Stimulated activated CD4-positive, alpha-beta T cell treated with anti-CD3 and anti-CD28 coated beads, Interleukin-4, amount 100 ng/mL, for 4 hours (primary cell): ENCODE measurements at places on chromosomes 4 and X.

DNA sequence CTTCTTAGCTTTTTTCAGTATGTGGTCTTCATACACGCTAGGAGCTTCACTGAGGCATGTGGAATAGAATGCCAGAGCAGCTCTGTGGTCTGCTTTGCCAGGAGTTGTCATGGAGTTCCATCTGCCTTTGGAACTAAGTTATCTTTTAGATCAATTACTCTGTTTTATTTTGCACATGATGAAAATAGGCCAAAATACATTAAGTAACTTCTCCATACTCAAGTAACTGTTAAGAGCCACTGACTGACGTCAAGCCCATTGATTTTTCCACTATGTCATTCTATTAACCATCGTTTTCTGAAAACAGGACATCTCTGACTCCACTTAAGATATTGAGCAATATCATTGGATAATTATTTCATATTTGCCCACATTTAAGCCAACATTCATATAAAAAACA, 415.1 kb upstream of the MAD2L1 start:
- no peak for DNase-seq

DNA sequence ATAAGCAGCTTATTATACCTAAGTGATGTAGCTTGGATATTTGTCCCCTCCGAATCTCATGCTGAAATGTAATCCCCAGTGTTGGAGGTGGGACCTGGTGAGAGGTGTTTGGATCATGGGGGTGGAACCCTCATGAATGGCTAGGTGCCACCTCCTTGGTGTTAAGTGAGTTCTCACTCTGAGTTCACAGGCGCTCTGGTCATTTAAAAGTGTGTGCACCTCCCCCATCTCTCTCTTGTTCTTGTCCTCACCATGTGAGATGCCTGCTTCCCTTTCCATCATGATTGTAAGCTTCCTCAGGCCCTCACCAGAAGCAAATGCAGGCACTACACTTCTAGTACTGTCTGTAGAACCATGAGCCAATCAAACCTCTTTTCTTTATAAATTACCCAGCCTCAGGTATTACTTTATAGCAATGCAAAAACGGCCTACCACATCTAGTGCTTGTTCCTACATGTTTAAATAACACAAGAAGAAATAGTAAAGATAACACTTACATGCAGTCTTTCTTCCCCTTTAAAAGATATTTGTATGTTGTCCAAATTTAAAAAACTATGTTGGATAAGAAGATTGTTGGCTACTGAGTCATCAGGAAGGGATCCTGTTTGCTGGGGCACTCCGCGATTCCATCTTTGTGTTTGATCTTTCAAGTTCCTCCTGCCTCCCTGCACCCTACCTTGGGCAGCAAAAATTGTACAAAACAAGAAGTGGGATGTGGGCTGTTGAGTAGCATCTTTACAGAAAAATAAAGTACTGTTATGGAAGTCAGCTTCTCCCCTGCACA, 29.7 kb downstream of the PPP1R2C start:
- DNase-seq: no peak

DNA sequence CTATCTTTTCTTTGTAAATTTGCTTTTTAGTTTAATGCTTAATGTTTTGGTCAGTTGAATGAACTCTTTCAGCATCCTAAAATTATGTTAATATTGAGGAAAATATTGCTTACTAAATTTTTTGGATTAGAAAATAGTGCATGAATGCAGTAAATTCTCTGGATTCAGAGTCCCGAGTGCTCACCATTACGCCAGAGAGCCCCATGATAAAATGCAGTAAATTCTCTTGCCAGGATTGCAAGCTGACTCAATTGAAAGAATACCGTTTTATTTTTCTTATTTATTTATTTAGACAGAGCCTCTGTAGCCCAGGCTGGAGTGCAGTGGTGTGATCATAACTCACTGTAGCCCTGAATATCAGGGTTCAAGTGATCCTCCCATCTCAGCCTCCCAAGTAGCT, 60.9 kb upstream of the ENPEP start:
- no peak for DNase-seq

DNA sequence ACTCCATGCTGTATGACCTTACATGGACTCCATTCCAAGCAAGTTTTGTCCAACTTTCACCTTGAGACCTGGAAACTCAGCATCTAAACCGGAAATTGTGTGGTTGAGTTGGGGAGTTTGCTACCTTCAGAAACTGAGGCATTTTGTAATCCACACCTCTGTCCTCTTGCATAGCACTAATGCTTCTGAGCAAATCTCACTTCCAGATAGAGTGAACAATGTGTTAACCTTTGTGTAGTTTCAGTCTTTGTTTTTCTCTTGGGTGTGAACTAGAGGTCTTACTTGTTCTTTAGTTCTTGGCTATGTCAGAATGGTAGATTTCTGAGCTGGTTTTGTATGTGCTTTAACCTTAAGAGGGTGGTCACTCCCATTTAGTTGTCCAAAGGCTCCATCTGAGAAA, 48.1 kb upstream of the TCEAL2 start:
- no peak for DNase-seq

DNA sequence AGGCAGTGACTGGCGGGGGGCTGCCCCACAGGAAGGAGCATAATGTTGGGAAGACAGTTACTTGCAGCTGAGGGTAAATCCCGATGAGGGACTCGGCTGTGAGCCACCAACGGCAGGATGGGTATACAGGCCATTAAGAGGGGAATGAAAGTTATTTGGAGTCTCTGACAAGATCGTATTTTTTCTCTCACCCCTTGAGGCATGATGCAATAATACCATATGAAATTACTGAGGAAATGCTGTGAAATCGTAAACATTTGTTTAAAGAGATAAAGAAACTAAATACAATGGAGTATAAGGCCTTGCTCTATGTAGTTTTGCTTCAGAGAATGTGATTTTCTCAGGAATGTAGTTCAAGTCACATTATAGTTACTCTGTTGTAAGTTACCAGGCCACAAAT, 12.7 kb downstream of the IL1RAPL1 start:
- DNase-seq: no peak

DNA sequence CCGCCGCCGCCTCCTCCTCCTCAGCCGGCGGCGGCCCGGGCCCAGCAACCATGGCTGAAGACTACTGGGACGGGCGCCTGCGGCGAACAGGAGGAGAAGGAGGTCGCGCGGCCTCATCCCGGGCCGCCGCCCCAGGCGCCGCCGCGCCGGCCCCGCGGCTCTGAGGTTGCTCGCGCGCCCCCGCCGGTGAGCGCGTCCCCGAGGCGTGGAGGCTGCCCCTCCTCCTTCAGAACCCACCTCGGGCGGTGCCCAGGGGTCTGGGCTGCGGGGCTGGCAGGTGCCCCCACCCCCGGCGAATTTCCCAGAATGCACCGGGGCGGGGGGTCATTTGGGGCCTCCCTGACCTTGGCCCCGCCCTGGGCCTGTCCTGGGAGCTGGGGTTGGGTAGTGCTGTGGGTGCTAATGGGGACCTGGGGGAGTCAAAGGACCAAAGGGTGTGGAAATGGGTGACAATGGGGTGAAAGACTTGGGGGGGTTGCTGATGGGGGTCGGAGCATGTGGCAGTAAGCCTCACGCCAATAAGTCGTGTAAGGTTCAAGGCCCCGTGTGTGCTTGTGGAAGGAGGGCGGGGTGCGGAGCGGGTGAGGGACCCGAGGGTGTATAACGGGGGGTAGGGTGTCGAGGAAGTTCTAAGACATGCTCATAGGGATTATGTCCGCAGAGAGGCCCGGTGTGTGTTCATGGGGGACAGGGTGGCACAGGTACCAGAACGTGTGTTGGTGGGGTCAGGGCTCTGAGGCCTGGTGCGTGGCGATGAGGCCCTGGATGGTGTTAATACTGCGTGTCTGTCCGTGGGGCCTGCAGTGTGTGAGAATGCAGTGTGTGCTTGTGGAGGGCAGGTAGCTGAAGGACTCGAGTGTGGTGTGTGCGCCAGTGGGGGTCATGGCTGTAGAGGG, 687 bp downstream of the CDK16 start:
- peak; percentile 23 for DNase-seq

DNA sequence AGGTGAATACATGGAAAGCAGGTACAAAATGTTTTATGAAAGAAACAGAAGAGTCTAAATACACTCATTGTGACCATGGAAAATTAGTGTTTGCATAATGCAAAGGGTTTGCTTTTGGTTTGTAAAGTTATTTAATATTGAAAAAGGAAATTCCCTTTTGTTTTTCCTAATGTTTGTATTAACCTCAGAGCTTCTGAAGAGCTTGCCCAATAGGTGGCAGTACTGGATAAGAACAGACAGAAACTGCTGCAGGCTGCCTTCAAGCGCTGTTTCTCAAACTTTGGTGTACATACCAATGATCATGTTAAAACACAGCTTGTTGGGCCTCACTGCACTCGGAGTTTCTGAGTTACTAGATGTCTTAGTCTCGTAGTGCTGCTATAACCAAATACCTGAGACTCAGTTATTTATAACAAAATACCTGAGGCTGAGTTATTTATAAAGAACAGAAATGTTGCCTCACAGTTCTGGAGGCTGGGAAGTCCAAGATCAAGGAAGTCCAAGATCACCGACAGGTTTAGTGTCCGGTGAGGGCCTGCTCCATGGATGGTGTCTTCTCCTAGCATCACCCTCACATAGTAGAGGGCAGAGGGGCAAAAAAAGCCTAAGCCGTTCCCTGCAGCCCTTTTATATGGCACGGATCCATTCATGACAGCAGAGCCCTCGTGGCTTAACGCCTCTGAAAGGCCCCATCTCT, 54.2 kb downstream of the SUPT20HL2 start:
- peak; percentile 1 for DNase-seq

DNA sequence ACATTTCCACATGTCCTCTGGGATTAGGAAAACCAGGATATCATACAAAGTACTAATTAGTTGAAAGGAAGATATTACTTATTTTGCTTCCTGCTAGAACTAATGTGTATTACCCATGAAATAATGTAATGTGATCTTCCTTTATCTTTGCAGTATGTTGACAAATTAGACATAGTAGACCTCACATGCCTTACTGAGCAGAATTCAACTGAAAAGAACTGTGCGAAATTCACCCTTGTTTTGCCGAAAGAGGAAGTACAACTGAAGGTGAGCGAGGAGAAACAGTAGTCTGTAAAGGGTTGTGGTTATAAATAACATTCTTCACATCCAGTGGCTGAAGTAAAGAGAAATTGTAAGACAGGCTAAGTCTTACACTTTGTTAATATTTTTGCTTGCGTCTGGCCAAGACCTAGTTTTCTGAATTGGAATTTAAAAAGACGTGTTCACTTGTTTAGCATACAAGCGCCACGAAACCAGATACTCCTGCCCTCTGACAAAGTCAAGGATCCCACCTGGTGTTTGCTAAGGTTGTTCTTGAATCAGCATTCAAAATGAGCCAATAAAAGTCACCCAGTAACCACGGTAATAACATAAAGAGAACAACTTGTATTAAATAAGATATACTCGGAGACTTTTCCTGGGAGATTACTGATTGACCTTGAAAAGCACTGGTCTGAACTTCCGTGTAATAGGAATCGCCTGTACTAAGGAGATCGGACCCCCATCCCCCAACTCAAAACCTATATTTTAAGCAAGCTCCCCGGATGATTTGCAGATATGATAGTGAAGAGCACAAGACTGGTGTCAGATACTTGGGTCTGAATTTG, 16.9 kb downstream of the STAP1 start:
- no peak for DNase-seq

DNA sequence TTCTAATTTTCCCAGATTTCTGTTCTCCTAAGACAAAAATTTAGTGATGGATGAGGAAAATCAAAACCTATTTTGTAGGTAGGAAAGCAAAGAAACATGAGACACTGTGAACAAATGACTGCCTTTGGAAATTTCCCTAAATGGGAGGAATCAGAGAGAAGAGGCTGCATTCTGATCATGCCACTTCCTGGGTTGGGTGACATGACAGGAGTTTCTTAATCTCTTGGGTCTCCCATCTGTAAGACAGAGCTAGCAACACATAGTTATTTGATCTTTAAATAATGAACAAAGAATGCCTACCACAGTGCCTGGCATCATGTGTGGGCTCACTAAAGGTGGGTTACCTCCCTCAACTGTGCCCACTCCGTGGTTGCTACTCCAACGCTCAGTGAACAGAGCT, 57.1 kb downstream of the CCDC149 start:
- no peak for DNase-seq

DNA sequence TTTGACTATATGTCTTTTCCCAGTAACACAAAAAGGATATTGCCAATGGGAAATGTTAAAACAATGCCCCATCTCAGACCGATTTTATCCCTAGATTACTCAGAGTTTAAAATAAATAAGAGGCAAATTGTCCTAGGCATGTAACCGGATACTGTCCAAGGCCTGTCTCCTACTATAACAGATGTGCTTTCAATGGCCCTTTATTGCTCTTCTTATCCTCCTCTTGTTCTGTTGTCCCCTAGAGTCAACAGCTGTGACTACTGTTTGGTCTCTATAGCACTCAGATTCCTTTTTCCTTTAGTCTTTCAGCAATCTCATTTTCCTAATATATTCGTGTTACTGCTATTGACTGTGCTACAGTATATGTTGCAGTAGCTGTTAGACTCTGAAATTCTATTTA, 66.8 kb upstream of the PLS3 start:
- DNase-seq: no peak

- DNase-seq: no peak
Measured at GRCh38 chr4:115334736-115335411, 221.5 kb upstream of the NDST4 start.

GRCh38 chrX:46257451-46257879, 287.8 kb downstream of the ZNF674 start:
- no peak for DNase-seq

DNA sequence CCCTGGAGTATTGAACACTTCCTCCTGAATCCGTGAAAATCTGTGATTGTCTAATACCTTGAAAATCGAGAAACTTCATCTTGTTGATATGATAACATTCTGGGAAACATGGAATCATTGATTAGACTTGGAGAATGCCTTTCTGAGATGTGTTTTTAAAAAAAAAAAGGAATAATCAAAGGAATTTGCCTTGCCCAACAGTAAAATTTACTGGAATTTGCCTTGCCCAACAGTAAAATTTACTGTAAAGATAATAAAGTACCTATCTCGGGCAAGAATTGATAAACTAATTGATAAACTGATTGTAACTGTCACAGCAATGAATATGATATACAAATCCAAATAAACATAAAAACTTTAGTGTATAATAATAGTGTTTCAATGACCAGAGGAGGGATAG, 44.7 kb downstream of the PHOX2B start:
- DNase-seq: no peak

- DNase-seq: no peak
Measured at GRCh38 chrX:116342903-116343302, 93.5 kb upstream of the SLC6A14 start.

GRCh38 chrX:12886545-12886944, 19.7 kb downstream of the TLR7 start:
- no peak for DNase-seq

DNA sequence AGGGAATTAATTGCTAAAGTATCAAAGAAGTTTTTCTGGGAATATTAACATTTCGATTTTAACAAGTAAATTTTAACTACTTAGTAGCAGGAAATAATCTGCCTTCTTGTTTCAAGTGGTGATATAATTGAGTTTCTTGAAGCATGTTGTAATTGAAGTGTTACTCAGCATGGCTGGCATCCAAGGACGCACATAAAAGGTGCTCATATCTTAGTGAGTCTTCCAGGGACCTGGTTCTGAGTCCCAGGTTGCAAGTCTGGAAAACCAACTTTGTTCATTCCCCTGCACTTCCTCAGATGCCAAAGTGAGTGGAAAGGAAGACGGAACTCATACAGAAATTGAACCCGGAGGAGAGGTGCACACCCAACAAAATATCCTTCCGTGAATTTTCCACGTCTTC, 399.6 kb downstream of the NLGN4X start:
- DNase-seq: no peak

GRCh38 chr4:148632476-148632875, 190.3 kb upstream of the NR3C2 start:
- no peak for DNase-seq
